ENCODE measurements at places on chromosomes 7 and 10.

DNA sequence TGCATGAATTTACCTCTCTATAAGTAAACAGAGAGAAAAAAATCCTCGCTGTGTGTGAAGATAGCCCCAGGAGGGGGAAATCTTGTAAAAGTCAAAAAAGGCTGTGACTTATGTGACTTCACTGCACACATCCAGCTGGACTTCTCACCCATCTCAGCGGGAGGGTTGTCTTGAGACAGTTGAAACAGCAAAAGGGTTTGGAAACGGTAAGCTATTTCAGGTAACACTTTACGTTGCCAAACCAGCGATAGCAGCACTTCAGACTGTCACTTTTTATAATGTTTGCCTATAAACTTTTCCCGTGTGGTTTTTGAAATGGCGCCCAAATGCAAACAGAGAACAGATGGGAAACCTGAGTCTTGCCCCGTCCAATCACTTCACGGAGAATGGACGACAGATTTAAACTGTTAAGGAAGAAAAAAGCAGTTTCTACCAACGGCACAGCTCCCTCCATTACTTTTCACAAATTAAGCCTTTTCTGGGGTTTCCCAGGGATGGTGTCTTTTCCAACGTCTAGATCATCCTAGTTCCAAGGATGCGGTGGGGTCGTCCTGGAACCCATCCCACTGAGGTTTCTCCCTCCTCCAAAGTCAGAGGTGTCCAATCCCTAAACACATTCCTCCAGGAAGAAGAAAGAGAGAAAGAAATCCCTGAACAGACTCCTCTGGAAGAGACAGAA is 25.2 kb downstream of the FGFR2 start:
- DNase-seq = no peak

GRCh38 chr10:131312478-131312836 is 936 bp upstream of the TCERG1L start:
- no peak for DNase-seq

DNA sequence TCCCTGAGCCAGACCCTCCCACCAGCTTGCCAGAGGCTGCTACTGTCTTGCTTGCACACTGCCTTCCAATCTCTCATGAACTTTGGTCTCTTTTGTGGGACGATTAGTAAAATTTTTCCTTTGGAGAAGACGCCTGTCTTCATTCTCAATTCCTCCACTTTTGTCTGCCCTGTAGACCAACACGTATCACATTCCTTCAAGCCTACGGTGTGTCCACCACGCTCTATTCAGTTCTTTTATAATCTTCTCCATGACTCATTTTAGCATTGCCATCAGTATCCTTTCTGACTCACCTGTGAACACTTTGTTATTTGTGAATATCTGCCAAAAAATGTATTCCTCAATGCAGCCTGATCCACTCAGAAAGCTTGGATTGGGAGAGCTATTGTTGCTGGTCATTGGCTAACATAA is 1.4 kb downstream of the GIMAP5 start:
- no peak for DNase-seq

DNA sequence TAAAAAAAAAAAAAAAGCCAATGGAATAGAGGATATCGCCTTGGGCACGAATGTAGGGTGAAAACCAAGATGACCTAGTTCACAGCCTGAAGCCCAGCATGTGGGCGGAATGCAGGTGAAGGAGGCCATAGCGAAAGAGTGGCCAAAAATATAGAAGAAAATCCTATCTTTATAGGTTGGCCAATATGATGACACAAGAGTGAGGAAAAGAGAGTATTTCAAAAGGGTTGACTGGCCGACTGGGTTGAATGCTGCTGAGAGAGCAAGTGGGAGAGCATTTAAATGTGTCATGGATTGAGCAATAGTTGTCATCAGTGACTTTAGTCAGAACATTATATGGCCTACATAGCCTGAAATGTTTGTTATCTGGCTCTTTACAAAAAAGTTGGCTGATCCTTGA is 17.2 kb upstream of the GLI3 start:
- no peak for DNase-seq

DNA sequence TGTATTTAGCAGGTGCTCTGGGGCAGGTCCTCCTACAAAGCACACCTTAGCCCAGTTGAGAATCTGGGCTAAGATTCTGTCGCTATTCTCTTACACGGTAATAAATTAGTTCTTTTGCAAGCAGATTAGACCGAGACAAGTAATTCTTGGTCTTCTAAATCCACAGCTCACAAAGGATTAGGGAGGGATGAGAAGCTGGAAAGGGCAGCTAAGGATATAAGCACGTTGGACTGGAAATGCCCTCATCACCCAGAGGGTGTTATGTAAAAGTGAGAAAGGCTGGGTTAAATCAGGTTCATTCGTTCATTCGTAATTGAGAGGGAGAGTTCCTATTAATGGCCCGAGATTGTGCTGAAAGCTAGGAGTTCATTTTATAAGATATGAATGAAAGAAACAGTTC is 41.8 kb downstream of the PFKFB3 start:
- DNase-seq = no peak

DNA sequence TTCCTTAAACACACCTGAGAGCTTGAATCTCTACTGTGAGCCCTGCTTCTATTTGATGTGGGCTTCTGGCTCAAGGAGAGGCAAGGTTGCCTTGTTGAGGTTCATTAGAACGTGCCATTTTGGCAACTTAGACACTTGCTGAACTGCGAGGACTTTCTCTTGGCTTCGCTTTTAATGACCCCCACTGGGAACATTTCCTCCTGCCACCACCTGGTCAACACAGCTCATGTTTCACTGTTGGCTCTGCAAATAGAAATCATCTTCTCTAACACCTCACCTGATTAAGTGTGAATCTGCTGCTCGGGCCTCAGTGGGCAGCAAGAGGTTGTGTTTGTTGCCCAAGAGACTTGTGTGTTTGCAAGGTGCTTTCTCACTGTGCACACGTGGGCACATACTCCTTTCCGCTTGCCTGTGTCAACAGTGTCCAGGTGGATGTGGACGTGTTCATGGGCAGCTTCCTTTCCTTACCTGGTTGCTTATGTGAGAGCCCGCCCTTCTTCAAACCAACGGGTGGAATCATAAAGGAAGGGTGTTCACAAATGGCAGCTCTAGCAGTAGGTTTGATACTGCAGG is 147.0 kb downstream of the NRP1 start:
- no peak for DNase-seq

- DNase-seq = no peak
These were observed 41.1 kb downstream of the SIRT1 start for GRCh38 chr10:67925449-67926005.

GRCh38 chr10:3774018-3774813 is 10.8 kb downstream of the KLF6 start:
- no peak for DNase-seq

GRCh38 chr10:78415111-78415510 is 381.4 kb downstream of the RPS24 start:
- no peak for DNase-seq

DNA sequence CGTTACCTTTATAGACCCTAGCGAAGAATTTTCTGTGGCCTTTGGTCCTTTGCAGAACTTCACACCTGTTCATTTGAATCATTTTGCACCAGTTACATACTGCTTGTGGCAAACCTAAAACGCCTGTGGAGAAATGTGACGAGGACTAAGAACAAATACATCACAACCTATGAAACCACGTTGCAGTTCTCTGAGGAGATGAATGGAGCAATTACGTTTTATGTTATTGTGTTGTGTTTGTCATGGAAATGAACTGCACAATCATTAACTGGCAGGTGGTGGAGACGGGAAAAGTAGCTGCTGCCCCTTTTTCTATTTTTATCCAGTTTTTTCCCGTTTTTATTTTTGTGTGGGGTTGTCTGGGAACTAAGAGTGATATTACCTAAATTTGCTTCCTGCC is 505.5 kb downstream of the SDK1 start:
- no peak for DNase-seq

DNA sequence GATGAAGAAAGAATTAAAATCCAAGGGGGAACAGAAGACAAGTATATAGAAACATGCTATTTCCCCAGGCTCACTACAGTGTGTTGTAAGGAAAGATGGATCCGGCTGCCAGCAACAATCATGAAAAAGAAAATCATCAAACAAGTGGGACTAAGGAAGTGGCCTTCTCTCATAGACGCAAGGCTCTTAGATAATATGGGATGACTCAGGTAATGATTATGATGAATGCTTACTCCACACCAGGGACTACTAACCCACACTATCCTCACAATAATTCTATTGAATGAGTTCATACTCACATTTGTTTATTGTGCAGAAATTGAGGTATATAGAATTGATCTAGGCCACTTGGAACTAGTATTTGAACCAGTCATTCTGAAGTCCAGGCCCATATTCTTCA is 111.2 kb upstream of the BET1 start:
- no peak for DNase-seq

GRCh38 chr7:6012355-6013104 is 3.5 kb downstream of the AIMP2 start:
- no peak for DNase-seq

- DNase-seq = no peak
These were observed 328.4 kb upstream of the AOAH start for GRCh38 chr7:37052705-37053104.

DNA sequence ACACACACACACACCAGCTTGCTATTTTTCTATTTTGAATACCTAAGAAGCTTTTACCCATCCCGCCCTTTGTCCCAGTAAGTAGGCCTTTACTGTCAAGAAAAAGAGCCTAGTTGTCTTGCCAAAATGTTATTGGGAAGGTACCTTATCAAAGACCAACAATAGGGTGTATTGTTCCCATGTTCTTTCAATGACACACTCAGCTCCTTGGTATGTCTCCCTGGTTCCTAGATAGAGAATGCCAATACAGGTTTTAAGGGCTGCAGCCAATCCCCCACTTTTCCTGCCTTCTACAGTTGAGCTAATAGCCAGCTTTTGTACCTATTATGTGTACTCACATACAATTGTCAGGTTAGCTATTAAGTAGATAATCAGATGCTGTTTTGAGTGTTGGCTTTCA is 92.0 kb upstream of the LRRTM3 start:
- no peak for DNase-seq

DNA sequence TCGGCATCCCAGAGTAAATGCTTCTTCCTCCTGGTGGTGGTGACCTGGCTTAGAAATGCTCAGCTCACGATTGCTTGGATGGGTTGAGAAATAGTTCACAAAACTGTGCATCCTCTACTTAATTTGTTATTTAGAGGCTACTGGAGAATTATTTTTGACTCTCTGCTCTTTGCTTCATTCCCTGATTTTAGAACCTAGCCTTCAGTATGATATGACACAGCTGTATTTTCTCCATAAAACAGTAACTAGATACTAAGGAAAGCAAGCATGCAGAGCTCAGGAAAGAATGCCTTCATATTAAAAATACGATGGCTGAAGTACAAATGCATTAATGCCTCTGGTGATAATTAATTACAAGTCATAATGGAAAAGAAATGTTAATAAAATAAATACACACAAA is 602.0 kb upstream of the COBL start:
- no peak for DNase-seq

- DNase-seq = no peak
These were observed 459 bp downstream of the CYCS start for GRCh38 chr7:25124465-25125136.

DNA sequence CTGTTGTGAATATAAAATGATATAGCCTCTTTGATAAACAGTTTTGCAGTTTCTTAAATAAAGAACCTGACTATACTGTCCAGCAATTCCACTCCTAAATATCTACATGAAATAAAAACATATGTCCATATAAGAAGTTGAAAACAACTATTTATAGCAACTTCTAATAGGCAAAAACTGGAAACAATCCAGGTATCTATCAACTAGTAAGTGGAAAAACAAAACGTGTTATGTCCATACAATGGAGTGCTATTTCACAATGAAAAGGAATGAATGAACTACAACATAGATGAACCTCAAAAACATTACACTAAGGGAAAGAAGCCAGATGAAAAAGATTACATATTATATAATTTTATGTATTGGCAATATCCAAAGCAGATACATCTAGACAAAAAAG is 268.9 kb downstream of the CSTF2T start:
- DNase-seq = no peak

DNA sequence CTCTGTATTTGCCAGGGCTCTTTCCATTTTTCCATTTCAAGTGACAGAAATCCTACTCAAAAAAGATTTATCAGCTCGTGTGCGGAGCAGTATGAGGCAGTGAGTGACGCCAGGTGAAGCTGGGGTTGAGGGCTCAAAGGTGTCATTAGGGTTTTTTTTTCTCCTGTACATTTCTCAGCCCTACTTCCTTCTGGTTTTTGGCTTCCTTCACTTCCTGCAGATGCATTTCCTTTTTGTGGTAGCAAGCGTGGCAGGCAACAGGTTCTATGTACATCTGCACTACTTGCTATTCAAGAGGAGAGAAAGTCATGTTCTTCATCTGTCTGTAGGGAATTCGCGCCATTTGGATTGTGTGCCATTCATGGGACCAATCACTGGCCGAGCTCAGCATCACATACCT is 52.8 kb upstream of the AOAH start:
- no peak for DNase-seq

DNA sequence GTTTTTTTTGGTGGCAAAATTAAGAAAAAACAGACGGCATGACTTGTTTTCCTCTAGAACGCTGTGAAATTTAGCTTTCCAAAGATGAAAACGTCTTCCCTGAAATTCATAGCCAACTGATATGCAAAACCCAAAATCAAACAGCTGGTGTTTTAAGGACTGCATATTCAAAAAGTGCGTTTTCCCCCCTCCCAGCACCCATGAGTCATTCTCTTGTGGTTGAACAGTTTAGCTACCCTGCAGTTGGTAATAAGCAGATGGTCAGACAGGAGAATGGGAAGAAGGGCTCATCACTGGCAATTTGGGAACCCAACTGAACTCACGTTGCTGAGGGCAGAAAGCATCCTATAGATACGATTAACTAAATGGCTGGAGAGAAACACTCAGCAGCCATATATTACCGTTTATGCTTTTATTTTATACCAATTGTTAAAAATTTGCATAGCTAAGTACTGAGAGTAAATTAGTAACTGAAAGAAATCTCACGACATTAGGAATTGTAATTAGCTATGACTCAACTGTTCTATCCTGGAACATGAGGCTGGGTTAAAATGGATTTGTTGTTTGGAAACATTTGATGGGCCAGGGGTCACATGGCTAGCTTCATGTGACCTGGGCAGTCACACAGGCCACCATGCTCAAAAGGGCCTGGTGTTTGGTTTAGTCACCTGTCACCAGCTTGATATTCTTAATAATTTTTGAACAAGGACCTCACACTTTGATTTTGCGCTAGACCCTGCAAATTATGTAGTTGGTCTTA is 343.1 kb downstream of the PHTF2 start:
- no peak for DNase-seq

DNA sequence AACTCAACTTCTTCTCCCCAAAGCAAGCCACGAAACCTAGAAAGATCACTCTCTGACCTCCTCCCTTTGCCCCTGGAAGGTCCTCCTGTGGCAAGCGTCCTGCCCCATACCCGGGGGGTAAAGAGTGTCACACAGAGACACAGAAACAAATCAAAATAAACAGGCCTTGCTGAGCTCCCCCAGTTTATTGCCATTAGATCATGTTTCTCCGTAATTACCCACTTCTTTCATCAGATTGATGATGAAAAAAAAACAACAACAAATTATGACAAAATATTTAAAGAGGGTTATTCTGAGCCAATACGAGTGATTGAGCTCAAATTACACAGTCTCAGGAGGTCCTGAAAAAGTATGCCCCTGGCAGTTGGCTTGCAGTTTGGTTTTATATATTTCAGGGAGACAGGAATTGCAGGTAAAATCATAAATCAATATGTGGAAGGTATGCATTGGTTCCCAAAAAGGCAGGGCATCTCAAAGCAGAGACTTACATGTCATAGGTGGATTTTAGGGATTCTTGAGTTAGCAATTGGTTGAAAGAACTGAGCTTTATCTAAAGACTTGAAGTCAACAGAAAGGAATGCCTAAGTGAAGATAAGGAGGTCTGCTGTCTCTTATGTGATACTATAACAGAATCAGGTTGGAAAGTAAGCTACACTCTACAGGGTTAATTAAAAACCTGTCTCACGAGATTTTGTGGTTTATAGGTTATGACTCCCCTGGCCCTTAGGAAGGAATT is 86.2 kb downstream of the APBB1IP start:
- no peak for DNase-seq

Measured in nucleus accumbens (tissue), 56 donors.